ENCODE measurements at places on chromosomes 4 and X.
A peak's percentile ranks its signal among the peaks of the same experiment; 100 is the strongest.

DNA sequence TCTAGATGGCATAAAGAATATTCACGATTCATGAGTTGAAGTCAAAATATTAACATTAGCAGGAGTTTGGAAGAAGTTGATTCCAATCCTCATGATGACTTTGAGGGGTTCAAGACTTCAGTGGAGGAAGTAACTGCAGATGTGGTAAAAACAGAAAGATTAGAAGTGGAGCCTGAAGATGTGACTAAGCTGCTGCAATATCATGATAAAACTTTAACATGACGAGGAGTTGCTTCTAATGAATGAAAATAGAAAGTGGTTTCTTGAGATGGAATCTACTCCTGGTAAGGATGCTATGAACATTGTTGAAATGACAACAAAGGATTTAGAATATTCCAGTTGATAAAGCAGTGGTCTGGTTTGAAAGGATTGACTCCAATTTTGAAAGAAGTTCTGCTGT is 70.1 kb upstream of the TMLHE start:
- no peak for DNase-seq

DNA sequence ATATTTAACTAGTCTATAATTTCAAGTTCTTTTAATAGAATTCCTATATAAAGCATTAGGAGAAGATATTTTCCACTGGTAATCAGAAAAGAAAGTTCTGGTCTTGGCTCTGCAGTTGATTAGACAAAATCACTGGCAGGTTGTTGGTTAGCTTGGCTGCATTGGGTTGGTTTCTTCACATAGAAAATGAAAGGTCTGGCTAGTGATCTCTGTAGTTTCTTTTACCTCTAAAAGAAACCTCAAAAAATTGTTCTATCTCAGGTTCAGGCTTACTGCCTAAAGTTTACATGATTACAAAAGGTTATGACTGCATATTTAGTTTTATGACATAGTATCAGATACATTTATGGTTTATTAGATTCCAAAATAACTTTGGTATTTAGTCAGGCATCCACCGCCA is 95.8 kb upstream of the NAP1L5 start:
- no peak for DNase-seq

DNA sequence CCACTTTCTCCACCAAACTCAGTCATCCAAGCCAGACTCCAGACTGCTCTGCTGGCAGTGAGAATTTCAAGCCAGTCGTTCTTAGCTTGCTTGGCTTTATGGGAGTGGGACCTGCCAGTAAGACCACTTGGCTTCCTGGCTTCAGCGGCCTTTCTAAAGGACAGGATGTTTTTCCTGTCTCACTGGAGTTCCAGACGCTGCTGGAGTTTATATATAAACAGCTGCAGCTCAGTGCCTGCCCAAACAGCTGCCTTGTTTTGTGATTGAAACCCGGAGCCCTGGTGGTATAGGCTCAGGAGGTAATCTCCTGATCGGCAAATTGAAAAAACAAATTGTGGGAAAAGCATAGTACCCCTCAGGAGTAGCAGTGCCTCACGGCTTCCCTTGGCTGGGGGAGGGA is 1165.8 kb upstream of the ADGRL3 start:
- no peak for DNase-seq

DNA sequence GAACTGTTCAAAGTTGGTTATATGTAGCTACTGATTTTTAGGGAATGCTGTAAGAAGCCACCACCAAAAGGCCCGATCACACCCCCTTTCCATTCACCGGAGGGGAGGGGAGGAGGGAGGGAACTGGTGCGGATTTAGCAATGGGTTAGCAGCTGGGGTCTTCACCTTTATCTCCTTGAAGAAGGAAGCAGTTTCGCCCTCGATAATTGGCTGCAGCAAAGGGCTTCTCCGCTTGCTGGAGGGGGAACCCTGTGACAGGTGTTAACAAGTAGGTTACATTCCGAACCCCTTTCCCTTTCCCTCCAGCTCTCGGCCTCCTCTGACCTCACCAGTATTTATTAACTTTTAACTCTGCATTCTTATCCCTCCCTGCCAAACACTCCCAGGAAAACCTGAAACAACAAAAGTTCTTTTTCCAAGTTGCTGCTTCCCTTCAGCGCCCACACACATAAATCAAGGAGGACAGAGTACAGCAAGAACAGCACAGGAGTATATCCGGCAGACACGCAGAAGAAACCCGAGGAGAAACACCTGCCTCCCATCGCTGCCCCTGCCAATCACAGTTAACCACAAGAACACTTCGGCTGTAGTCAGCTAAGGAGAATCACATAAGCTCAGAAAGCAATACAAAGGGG is 39.8 kb upstream of the NAP1L5 start:
- DNase-seq = no peak

DNA sequence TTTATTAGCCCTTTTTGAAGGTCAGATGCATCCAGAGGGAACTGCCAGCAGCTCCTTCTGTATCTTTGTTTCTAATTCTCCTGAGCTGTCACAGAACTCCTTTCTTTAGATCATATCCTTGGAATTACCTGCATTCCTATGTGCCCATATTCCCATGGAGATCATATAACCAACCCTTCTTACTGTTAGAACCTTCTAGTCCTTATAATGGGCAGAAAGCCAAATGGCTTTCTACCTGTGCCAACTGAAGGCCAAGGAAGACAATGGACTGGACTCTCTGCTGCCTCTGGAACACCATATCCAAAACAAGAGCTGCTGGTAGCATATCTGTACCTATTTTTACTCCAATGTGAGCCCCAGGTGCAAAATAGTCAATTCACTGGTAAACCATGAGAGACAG is 60.7 kb downstream of the TBC1D9 start:
- no peak for DNase-seq

DNA sequence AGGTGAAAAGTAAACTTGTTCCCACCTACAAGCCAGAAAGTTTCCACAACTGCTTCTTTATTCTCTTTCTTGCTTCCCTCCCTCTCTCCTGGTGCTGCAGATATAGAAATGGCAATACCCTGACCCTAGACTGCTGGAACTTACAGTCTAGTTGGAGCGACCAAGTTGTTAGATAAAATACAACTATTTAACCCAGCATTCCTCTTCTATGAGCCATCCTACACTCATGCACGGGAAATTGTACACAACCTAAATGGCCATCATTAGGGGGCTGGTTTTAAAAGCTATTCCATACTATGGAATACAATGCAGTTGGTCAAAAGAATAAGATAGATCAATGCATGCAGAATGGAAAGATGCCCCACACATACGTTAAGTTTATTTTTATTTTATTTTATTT is 41.1 kb downstream of the PJA1 start:
- DNase-seq = no peak

DNA sequence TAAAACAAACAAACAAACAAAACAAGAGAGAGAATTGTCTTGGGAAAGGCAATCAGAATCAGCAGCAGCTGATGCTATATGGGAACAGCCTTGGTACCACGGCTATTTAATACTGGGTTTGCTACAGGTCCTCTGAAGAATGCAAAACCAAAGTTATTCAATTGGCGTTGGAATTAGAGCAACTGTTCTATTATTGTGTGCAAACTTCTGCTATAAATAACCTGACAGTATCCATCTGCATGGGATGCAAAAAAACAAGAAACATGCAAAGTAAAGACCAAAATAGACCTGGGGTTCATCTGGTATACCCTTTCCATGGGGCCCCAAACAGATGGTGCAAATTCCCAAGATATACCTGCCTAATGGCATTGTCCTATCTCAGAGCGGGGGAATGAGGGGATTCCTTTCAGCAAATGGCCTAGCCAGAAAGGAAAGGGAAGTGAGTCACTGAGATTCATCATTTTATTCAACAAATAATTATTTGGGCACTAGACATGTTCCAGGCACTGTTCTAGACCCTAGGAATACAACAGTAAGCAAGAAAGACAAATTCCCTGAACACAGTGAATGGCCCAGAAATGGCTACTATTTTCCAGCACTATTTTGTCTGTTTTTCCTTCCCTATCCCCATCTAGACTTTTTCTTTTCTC is 268.9 kb downstream of the FBXW7 start:
- no peak for DNase-seq

DNA sequence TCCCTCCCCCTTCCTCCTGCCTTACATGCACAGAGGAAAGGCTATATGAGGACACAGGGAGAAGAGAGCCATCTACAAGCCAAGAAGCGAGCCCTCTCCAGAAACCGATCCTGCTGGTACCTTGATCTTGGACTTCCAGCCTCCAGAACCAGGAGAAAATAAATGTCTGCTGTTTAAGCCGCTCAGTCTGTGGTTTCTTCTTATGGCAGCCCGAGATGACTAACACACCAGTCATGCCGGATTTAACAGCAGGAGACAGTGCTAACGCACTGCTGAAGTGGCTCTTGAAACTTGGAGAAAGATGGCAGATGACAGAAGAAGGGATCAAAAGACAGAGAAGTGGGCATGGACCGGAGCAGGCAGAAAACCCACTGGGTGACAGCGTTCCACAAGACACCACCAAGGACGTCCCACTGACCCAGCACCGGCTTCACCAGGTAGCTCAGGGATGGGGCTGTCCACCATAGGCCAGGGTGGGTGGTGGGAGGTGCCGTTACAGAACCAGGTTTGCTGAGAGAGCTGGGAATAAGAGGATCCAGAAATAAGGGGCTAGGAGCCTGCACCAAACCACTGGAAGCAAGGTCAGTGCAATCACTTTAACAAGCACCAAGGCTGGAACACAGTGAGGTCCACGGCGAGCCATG is 6.2 kb upstream of the MAN2B2 start:
- DNase-seq = peak; percentile 58

DNA sequence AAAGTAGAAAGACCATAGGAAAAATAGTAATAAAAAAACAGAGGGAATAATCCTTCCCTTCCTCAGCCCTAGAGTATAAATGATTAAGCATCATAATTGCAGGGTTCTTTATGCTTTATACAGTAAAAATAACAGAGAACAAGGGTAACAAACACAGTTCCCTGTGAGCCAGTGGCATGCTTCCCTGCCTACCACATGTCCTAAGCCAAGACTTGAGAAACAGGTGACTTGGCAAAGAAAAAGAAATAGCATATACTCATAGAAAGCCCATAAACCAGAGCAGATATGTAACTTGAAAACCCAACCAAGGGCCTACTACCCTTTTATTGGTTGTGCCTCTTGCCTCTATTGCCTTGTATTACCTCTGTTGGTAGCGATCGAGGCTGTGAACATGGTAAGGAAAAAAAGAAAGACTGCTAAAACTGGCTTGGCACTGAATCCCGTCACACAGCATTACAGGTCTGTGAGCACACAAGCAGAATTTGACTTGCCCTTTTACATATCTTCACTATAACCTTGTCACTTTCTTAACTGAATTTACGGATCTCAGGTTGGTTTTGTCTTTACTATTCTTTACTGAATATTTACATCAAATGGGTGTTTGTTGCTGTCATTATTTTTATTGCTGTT is 30.9 kb upstream of the MYOZ2 start:
- no peak for DNase-seq

DNA sequence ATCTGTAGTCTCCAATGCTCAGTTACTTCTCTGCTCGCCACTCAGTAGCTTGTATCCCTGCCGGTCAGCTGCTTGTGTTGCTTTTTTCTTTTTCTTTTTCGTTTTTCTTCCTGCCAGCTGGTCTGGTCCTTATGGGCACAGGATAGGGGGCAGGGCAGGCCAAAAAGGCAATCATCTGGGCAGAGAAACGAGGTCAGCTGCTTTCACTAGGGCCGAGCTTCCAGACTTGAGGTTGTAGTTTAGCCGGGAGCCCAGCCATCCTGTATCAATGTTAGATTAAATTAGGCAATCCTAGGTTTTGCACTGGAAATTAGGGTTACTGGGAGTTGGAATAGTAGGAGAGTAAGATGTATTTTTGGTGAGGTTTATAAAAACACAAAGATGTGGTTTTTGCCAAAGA is 3.4 kb downstream of the ARSF start:
- no peak for DNase-seq

- DNase-seq = peak; percentile 71
Measured at GRCh38 chr4:32519060-32519459, 1798.9 kb downstream of the PCDH7 start.

- DNase-seq = no peak
Measured at GRCh38 chr4:78829296-78829695, 53.1 kb downstream of the BMP2K start.

DNA sequence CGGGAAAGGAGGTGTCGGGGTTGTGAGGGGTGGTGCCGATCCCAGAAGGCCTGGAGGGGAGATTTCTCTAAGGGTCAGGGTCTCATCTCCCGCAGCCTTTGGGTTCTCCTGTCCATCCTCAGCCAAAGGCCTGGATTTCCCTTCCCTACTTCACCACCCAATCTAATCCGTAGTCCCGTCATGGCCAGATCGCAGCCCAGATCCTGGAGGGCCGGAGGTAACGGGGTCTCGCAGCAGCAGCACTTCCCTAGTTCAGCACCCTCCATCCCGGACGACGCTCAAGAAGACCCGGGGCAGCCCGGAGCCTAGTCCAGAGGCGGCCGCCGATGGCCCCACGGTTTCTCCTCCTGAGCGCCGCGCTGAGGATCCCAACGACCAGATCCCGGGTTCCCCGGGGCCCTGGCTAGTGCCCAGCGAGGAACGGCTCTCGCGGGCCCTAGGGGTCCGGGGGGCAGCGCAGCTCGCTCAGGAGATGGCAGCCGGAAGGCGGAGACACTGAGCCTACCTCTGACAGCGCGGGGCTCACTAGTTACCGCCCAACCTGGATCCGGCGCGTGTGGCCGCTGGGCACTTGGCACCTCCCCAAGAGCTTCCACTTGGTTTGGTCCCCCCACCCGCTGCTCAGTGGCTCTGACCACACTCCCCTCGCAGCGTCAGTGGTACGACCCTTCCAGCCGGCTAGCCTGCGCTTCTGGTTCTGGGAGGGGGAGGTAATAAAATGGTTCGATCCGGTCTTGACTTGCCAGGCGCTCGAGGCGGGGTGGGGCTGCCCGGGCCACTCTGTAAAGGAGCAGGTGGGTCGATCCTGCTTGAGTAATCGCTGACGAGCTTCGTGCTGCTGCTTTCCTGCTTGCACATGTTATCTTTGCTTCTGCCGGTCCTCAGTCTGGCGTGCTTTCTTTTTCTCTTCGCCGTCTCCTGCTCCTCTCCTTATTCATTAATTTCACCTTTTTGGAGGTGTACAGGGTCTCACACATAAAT is 3.6 kb downstream of the MAGIX start:
- peak; percentile 88 for DNase-seq

GRCh38 chr4:185734214-185734613 is 77.8 kb downstream of the SORBS2 start:
- no peak for DNase-seq
